ENCODE measurements at places on chromosomes 11 and 22. TPM values are rescaled to one million over a fixed set of nuclear protein-coding genes. Genes with fewer than 3 reads are reported as not detected.

KCNJ1 gene
- total RNA-seq: 0.03 TPM

- no peak for DNase-seq
Measured at GRCh38 chr11:31802990-31803812, 7.9 kb downstream of the PAX6 start.

FGF19 gene
- 0.17 TPM for total RNA-seq

- peak; percentile 9 for DNase-seq
Measured at GRCh38 chr11:88104408-88104807, 70.8 kb downstream of the RAB38 start.
